ENCODE measurements at places on chromosomes 13 and 19. TPM values are rescaled to one million over a fixed set of nuclear protein-coding genes. Genes with fewer than 3 reads are reported as not detected.

DNA sequence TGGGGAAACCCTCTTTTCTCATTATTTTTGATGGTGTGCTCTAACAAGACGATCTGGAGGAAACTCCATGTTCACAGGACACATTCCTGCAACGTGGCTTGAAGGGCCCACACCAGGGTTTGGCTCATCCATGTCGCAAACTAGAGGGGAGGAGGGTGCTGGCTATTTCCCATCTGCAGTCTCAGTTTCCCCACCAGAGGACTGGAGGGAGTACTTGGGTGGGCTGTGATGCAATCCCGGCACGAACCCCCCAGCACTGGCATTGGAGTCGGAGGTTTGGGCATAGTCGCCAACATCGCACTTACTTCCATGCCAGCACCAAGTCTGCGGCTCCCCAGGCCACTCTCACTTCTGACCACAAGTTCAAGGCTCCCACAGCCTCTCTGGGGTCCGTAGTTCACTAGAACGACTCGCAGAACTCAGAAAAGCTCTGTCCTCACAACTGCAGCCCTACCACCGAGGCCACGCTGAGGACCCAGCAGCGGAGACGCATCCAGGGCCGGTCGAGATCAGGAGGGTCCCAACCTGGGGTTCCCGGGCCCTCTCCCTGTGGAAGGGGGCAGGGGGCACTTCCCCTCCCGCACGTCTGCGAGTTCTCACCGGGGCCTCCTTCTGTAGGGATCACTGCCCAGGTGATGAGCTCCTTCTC, 165.6 kb upstream of the SOX1 start:
- no peak for DNase-seq

GRCh38 chr13:34816245-34816884, 125.7 kb upstream of the NBEA start:
- DNase-seq, result no peak

- DNase-seq, result no peak
These were observed 1202.3 kb downstream of the UQCRFS1 start for GRCh38 chr19:28010656-28011055.

- DNase-seq, result no peak
These were observed 22.8 kb upstream of the EMP3 start for GRCh38 chr19:48302600-48302959.

GRCh38 chr13:40399756-40400155, 266.7 kb downstream of the FOXO1 start:
- no peak for DNase-seq

- DNase-seq, result peak; percentile 54
These were observed 277.9 kb downstream of the ZNF536 start for GRCh38 chr19:30649934-30650614.

Gene TSSK6
- total RNA-seq, result 0.91 TPM

Gene C19orf85
- not detected for total RNA-seq

Gene MAMSTR
- total RNA-seq, result 8.7 TPM

Gene ZNF524
- total RNA-seq, result 21.9 TPM

All from myocyte (in vitro differentiated cells).